Caco-2 (cell line): ENCODE measurements at places on chromosomes 7 and 10. TPM values are rescaled to one million over a fixed set of nuclear protein-coding genes. Genes with fewer than 3 reads are reported as not detected.
A peak's percentile ranks its signal among the peaks of the same experiment; 100 is the strongest.

GRCh38 chr7:80319461-80319860, 184.8 kb downstream of the GNAI1 start:
- no peak for DNase-seq

GRCh38 chr7:35019179-35019729, 18.0 kb downstream of the DPY19L1 start:
- no peak for DNase-seq

- DNase-seq, result peak; percentile 26
Measured at GRCh38 chr10:71209352-71209715, 3.0 kb upstream of the UNC5B start.

The PNLIPRP3 gene
- not detected in 2 replicates for total RNA-seq

The NUPR2 gene
- total RNA-seq, result not detected in 2 replicates

The TUBGCP2 gene
- 92.2 and 93.3 TPM in 2 replicates for total RNA-seq
